ENCODE measurements at places on chromosomes 12 and 14.

DNA sequence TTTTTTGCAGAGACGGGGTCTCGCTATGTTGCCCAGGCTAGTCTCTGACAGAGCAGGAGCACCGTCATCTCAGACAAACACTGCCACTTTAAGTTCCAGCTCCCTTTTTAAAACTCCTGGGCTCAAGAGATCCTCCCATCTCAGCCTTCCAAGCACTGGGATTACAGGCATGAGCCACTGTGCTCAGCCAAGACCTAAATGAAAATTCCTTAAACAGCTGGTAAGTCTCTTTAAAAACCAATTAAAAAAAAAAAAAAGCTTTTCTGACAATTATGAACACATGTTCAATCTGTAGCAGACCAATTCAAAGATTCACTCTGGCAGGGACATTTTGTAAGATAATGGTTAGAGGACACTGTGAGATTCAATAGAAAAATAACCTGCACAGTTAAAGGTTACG, 77.8 kb downstream of the HECTD4 start:
- DNase-seq, result no peak

GRCh38 chr14:74350211-74350927, 2.1 kb downstream of the VRTN start:
- no peak for DNase-seq

- no peak for DNase-seq
Measured at GRCh38 chr14:104998801-104999200, 13.2 kb downstream of the CLBA1 start.

DNA sequence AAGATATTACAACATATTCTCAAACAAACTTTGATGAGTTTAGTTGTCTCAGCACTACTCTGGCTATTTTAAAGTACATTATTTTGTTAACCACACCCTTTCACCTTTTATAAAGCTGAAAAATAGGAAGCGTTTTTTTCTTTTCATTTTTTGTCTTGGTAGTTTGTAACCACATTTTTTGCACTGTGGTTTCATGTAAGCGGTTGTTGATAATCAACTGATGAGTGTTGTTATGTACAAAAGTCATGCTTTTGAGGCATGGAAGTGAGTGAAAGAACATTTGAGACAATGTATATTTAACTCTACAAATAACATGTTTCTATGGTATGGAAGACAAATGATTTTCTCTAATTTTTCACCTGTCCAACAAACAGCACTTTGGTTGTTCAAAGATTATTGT, 52.1 kb upstream of the ATP2B1 start:
- DNase-seq, result peak; percentile 67

DNA sequence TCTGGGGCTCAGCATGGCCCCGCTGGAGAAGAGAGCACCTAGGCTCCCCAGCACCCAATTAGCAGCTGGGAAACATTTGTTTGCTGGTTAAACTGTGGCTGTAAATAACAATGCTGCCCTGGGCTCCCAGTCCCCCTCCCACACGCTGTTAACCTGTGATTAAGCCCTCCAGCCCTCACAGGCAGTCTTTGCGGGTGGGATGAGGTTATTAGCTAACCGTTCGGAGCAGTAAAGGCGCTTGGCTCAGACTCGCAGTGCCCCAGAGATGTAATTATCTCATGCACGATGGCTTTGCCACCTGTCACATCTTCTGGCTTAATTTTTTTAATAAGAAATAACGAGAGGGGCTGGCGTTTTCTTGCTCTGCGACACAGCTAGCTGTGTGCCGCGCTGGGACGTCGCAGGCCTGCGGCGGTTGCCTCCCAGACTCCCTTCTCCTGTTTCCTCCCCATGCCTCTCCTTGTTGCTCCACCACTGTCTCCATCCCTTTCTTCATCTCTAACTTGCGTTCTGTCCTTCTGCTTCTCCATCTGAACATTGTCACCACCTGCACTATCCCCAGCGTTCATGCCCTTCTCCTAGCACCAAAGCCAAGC, 239.2 kb upstream of the FKBP4 start:
- no peak for DNase-seq

- no peak for DNase-seq
Measured at GRCh38 chr14:105437723-105438500, 18.3 kb downstream of the MTA1 start.

- DNase-seq, result no peak
Measured at GRCh38 chr14:104930526-104931303, 6.0 kb downstream of the PLD4 start.

GRCh38 chr14:76603713-76604112, 157.6 kb upstream of the VASH1 start:
- no peak for DNase-seq

GRCh38 chr14:51929910-51930682, 59.2 kb upstream of the RTRAF start:
- no peak for DNase-seq

DNA sequence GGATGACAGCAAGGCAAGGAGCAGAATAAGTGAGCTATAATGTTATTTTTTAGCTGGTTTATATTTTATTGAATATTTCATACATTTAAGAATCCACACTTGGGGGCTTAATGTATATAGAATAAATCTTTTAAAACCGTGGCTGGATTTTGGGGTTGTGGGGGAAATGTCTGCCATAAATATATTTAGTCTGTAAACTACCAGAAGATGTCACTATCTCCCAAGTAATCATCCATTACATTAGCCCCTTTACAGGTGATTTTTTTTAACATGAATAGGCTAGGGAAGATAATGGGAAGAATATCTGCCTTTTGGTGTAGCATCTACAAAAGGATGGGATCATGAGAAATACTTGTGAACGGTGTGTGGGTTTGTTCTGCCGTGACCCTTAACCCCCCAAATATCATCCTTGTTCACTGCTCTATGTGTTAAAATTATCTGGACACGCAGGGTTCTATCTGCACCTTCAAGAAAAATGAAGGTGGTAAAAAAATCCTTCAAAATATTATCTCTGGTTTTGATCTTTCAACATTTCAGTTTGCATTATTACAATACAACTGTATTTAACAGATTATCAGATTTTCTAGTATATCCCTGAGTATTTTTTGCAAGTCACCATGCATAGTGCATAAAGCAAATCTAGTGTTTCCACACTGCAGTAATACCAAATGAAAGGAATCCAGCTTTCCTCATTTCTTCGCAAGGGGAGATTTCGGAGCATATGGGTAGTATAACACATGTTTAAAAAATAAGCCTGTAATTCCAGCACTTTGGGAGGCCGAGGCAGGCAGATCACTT, 8.0 kb upstream of the SLC17A8 start:
- no peak for DNase-seq

DNA sequence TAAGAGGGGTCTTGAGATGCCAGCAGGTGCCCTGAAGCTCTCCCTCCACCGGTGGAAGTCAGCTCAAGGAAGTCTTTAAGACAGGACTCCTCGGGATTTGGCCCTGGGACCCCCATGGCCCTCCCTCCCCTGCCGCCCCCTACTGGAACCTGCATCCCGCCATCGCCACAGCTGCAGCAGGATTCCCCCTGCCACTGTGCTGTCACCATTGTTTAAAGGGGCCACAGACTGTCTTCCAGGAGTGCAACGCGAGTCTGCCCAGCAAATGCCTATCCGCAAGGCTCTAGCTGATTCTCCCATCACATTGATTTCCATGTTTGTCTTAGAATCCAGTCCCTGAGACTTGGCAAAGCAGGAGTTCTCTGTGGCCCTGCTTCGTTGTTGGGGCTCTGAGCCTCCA, 770.8 kb upstream of the ALG10B start:
- no peak for DNase-seq

DNA sequence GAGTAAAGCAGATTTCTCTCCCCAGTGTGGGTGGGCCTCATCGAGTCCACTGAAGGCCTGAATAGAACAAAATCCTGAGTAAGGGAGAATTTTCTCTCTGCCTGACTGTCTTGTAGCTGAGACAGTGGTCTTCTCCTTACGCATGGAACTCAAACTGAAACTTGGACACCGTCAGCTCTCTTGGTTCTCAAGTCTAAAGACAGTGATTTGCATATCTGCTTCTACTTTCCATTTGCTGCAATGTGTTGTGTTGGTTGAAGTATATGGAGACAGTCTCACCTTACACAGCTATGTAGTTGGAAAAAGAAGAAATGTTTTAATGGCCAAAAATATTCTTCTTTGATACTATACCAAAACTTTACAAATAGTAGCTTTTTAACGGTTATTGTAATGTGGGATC, 160.2 kb upstream of the LMNTD1 start:
- no peak for DNase-seq

GRCh38 chr14:26775765-26776563, 178.1 kb upstream of the NOVA1 start:
- DNase-seq, result no peak

DNA sequence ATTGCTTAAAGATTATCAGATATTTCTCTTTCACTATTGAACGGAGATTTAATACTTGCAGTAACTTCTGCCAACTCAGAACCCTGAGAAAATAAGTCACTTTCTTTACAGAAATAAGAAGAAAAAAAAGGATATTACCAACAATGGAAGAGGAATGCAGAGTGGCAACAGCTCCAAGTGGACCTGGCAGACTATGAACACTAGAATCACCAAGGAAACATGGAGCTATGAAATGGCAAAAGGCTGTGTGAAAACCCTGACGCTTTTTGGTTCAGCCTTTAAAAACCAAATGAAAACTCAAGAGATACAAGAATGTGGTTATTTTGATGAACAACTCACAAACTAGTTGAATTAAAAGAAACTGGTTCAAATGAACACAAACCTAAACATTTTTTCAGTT, 17.7 kb downstream of the DTD2 start:
- DNase-seq, result no peak

DNA sequence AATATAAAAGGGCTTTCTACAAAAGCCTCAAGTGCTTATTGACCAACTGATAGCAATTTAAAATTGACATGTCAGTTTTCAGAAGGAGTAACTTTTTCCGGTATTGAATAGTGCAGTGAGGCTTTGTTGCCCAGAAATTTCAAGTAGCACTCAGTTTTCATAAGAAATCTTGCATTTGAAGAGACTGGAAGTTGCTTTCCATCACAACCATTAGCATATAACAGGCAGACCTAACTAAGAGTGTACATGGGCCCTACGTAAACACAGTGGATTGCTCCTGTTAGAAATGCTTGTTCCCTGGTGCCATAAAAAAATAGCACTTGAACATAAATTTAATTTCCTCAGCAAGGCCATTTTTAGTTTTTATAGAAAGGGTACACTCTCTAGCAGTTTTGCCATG, 117.9 kb downstream of the TMTC2 start:
- no peak for DNase-seq

GRCh38 chr12:89833337-89834252, 125.0 kb upstream of the ATP2B1 start:
- no peak for DNase-seq

DNA sequence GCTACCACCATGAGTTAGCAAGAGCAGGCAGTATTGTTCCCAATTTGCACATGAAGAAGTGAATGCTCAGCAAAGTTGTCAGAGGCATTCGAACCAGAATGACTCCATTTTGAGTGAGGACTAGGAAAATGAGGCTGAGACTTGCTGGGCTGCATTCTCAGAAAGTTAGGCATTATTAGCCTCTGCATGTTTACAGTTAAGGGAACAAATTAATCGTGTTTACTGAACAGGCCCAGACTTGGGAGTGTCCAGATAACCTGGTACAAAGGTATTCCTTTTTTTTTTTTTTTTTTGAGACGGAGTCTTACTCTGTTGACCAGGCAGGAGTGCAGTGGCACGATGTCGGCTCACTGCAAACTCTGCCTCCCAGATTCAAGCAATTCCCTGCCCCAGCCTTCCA, 22.5 kb upstream of the VWF start:
- DNase-seq, result no peak

GRCh38 chr12:6787309-6787708, 2.0 kb upstream of the CD4 start:
- no peak for DNase-seq

DNA sequence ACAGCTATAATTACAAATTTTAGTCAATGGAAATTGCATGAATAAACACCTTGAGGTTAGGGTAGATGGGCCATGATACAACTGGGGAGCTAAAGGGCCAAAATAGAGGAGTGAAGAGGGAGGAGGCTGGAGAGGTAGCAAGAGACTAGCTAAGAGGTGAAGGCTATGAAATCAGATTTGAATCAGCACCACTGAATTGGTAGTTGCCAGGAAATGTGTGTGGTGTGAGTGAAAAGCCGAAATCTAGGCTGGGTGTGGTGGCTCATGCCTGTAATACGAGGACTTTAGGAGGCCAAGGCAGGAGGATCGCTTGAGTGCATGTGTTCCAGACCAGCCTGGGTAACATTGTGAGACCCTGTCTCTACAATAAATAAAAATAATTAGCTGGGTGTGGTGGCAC, 22.7 kb downstream of the YY1 start:
- DNase-seq, result peak; percentile 27

DNA sequence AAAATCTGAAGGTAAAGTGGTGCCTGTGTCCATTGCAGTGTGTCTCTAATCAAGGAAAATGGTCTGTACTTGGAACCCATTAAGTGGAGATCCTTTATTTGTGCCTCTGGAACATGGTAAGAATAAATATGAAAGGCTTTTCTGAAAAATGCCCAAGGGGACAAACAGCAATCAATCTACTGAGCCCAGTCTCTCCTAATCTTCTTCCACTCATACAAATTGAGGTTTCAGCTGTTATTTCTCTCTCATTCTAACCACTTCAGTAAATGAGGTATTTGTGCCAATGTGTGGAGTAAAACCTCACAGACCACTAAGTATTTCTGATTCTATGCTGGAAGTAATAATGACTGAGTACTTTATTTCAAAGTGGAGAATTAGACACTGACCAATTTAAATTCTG, 82.3 kb upstream of the ST8SIA1 start:
- no peak for DNase-seq

- DNase-seq, result no peak
Measured at GRCh38 chr14:43135877-43136411, 1371.1 kb downstream of the FSCB start.

GRCh38 chr12:50053583-50053982, 3.8 kb upstream of the ASIC1 start:
- no peak for DNase-seq

DNA sequence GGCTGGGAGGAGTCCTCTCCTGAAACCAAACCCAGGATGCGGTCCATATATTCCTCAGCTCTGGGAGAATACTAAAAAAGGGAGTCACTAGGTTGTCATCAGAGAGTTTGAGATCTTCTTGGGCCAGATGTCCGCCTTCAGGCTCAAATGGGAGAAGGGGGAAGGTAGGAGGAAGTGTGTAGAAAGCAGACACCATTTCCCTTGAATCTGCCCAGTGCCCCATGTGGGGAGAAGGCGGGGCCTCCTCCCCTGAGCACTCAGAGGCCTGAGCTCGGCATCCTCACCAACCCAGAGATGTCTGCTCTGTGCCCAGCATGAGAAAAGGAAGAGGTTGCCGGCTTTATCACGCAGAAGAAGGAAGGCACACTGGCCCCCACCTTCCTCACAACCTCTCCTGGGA, 37.3 kb downstream of the LTBP2 start:
- DNase-seq, result no peak

- no peak for DNase-seq
Measured at GRCh38 chr14:60323199-60323896, 74.3 kb downstream of the PPM1A start.

DNA sequence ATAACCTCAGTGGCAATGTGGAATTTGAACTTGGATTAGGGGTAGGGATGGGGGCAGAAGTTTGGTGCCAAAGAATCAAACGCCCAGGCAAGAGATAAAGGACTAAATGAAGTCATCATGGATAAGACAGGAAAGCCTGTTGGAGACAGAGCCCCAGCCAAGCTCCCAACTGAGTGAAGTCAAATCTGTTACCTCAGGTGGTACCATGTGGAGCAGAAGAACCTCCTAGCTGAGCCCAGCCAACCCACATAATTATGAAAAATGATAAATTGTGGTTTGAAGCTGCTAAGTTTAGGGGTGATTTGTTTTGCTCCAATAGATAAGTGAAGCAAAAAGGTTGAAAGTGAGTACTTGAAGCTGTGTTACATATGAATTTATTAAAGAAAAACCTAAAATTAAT, 66.1 kb downstream of the SMOC1 start:
- DNase-seq, result no peak

- no peak for DNase-seq
Measured at GRCh38 chr12:18564306-18564705, 173.5 kb downstream of the PLCZ1 start.
